CD8-positive, alpha-beta memory T cell (primary cell): ENCODE measurements at places on chromosomes 1 and 21.

GRCh38 chr1:58290685-58291372, 255.7 kb downstream of the OMA1 start:
- DNase-seq: no peak

- DNase-seq: peak; percentile 13
These were observed 36.8 kb downstream of the RAP1A start for GRCh38 chr1:111656086-111657017.

DNA sequence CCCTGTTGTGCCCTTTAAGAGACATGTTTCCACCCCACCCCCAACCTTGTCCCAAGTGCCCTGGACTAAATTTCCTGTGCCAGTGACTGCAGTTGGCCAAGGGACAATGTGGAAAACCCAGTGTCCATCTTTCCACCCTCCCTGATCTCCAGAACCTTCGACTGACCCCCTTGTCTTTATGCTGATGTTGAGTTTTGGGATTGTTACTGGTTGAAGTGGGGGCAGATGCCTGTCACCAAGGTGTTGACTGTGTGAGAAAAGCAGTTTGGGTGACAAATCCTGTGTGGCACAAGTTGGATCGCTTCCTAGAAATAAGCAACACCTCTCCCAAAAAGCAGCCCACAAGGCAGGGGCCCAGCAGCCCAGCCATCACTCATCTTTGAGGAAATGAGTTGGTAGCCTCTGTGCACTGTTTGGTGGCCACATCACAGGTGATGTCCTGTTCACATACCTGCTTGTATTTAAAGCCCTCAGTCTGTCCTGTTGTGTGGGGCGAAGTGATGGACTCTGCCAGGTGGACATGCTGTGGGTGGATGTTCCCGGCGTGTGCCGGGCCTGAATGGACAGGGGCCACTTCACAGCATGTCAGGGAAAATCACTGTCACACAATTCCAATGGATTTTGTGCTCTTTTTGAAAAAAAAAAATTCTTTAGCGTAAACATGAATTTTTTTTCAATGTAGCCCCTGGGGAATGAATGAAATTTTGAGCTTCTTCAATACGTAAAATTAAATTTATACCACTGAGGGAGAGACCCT, 6.6 kb upstream of the MIIP start:
- DNase-seq: no peak

DNA sequence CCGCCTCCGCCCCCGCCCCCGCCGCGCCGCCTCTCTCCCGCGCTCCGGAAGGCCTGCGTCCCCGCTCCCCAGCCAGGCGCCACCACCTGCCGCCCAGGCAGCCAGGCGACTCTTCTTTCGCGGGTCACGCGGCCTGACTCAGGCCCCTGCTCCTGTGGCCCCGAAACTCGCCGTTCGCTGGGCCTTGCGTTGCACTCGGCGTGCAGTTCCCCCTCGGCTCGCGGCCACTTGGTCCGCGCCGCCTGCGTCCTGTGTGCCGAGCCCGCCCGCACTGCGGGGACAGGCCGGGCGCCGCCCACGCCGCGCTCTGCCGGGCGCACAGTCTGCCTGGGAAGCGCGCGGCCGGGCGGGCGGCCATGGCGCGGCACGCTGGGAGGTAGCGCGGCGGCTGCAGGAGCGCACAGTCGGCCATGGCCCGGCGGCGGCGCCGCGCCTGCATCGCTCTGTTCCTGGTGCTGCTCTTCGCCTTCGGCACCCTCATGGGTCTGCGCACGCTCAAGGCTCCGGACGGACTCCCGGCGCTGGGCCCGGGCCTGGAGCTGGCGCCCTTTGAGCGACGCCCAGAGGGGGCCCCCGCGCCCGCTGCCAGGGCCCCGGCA, at the start of gene MANEAL:
Gene MANEAL (plus strand): TSS at position 75 of the 599 bp plus-strand sequence. CDS start 336 bp downstream, at position 411.
- no peak for DNase-seq

DNA sequence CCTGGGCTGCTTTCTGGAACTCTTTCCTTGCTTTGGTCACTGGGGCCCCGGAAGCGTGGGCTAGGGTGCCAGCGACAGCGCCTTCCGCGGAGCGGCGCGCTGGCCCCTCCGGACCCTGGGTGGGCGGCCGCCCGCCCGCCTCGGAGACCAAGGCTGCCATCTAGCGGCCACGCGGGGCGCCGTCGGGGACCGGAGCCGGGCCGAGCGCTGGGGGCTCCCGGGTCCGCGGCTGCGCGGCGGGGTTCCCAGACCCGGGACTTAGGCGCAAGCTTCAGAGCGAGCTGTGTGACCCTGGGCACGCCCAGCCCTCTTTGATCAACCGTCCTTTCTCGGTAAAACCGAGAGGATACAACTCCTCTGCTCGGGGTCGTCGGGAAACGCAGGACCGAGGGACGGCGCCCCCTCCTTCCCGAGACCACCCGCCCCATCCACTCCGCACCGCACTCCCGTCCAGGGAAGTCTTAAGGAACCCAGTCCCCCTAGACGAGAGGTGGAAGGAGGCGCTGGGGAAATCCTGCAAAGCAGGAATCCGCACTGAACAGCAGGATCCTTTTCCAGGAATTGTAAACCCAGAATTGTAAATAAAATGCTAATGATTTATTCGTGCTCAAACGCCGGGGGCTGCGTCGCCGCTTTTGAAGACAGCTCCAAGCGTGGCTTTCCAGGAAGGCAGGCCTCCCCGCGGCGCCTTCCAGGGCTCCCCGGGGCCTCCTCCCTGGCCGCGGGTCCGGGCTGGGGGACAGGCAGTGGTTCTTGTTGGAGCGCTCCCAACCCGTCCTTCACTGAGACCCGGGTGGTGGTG, 41.2 kb downstream of the RRAGC start:
- peak; percentile 51 for DNase-seq

DNA sequence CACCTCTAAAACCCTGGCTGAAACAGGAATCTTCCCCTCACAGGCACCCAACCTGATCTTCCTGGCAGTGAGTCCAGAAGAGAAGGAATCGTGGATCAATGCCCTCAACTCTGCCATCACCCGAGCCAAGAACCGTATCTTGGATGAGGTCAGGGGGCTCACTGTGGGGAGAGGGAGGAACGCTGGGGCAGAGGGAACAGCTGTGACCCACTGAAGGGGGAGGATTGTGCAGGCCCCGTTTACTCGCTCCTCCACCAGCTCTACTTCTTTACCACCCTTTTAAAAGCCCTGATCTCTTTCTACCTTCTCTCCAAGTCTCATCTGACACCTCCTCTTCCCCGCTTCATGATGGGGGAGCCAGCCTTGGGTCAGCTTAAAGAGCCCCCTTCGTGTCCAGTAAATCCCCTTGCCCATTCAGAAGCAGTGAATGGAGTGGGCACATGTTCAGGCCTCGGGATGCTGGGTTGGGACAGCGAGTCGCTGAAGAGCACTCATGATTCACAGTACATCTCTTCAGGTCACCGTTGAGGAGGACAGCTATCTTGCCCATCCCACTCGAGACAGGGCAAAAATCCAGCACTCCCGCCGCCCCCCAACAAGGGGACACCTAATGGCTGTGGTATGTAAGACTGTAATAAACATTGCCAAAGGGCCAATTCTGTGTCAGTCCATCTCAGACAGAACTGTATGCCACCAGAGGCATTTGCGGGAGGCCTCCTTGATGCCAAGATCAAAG, 7.3 kb downstream of the PLEKHO1 start:
- DNase-seq: no peak

DNA sequence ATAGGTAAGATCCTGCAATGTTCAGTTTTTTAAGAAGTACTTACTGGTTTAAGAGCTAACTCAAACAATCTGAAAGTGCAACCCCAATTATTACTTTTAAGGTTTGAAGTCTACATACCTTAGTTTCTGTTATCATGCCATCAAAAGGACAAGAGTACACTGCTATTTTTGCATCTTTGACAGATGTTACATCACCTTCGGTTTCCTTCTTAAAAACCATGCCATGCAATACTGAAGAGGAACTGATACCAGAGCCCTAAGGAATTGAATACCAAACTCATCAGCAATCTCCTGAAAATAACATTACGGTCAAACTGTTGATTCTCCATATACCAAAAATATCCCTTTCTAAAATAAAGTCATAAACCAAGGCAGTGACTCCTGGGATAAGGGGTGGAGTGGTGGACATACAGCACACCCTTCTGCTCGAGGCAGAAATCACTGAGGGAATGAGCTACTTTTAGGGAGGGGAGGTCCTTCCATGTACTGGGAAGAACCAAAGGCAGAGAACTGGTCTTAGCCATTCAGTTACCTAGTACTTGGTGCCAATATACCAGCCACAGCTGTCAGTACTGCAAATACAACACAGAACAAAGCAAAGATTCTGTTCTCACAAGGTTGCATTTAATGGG, 8.5 kb downstream of the CCT8 start:
- DNase-seq: no peak
